CD4-positive, alpha-beta memory T cell (primary cell): ENCODE measurements at places on chromosomes 7 and 10. TPM values are rescaled to one million over a fixed set of nuclear protein-coding genes. Genes with fewer than 3 reads are reported as not detected.

GRCh38 chr7:124781418-124781817, 15.8 kb upstream of the GPR37 start:
- no peak for DNase-seq
- no peak overlapping the region for H3K27ac ChIP-seq
- no peaks in the 10 kb centered on the region for H3K4me1 ChIP-seq
- no peak overlapping the region for H3K4me3 ChIP-seq
- no peaks in the 10 kb centered on the region for H3K36me3 ChIP-seq

DNA sequence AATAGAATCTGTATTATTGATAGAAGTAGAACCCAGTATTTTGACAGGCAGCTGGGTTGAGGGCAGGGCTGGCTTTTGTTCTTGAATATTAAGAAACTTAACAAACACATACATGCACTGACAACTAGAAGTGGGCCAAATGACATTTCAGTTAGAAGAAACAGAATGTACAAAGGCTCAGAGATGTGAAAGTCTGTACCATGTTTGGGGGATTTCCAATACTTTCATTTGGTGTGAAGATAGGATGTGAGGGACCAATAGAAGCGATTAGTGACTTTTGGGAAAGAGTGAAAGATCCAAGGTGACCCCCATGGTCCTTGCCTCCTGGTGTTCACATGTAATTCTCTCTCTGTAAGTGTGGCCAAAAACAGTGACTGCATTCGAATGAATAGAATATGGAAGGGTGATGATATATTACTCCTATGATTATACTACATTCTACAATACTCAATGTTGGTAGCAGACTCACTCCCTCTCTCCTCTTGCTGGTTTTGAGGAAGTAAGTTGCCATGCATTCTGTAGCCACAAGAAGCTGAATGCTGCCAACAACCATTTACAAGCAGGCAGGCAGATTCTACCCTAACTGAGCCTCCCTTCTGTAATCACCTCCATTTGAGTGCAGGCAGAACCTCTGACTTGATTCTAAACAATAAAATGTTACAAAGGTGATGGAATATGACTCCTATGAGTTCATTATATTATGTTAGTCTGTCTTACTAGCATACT, 151.4 kb downstream of the TMEM168 start:
- no peaks in the 10 kb centered on the region for H3K27me3 ChIP-seq
- no peaks in the 10 kb centered on the region for H3K4me1 ChIP-seq
- no peak for DNase-seq

The KLF14 gene
- total RNA-seq: not detected

DNA sequence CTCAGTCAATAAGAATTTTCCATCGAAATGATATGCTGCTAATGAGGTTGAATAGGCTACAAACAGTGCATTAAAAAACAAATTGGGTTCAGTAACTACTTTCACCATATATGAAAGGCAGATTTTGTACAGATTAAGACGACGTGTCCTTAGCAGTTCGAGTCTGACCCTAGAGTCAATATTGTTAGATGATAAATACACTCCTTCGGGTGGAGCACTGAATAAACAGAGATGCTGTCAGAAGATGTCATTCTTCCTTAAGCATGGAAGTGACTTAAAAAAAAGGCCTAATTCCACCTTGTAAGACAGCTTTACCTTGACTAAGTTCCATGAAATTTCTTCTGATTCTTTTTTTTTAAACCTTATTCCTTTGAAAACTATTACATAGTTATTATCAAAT, 5.8 kb upstream of the AGR2 start:
- DNase-seq: no peak
- no peaks in the 10 kb centered on the region for H3K27me3 ChIP-seq
- H3K4me1 ChIP-seq: no peaks in the 10 kb centered on the region
- H3K4me3 ChIP-seq: no peak overlapping the region

The C10orf143 gene
- total RNA-seq: 9.2 TPM

GRCh38 chr7:7122033-7122478, 60.3 kb upstream of the C1GALT1 start:
- H3K27me3 ChIP-seq: no peaks in the 10 kb centered on the region
- no peak overlapping the region for H3K4me3 ChIP-seq
- H3K36me3 ChIP-seq: no peaks in the 10 kb centered on the region
- no peak overlapping the region for H3K27ac ChIP-seq
- H3K4me1 ChIP-seq: no peaks in the 10 kb centered on the region

- H3K4me1 ChIP-seq: no peaks in the 10 kb centered on the region
- no peak for DNase-seq
- H3K27me3 ChIP-seq: no peaks in the 10 kb centered on the region
Measured at GRCh38 chr7:111104710-111105109, 13.8 kb downstream of the LRRN3 start.

DNA sequence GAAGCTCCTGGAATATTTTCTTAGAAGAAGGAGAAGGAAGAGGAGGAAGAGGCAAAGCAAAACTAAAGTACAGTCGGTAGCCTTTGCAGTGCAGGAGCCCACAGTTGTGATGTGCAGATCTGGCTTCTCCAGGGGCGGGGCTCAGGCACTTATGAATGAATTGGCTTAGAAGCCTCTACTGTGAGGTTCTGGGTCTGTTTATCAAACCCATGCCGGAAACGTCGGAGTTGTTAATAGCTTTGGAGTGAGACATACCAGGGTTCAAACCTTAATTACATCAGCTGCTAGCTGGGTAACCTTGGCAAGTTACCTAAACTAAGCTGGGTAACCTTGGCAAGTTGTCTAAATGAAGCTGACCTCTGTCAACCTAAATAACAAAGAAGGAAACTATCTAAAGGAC, 89.3 kb upstream of the PITRM1 start:
- H3K27ac ChIP-seq: no peak overlapping the region
- no peaks in the 10 kb centered on the region for H3K4me1 ChIP-seq
- H3K27me3 ChIP-seq: no peaks in the 10 kb centered on the region
- DNase-seq: no peak
- H3K4me3 ChIP-seq: no peak overlapping the region

The TMEM130 gene
- total RNA-seq: not detected

DNA sequence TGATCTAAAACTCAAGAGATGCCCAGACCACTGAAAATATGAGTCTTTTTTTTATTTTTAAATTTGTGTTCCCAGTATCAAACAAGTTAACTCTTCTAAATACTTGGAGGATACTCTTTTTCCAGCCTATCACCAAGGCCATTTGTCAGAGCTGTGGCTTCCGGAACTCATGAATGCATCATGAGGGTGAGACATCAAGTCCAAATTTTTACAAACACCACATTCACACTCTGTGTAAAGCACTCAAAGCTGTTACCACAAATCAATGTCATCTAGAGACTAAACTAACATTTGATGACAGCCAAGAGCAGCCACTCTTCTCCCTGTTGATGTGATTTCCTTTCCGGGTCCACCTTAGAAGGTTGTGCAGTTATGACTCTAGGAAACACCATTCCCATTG, 43.8 kb upstream of the ARID5B start:
- H3K36me3 ChIP-seq: no peaks in the 10 kb centered on the region
- H3K4me1 ChIP-seq: no peaks in the 10 kb centered on the region
- H3K27me3 ChIP-seq: no peaks in the 10 kb centered on the region
- DNase-seq: no peak

The PRRT4 gene
- 0.52 TPM for total RNA-seq

DNA sequence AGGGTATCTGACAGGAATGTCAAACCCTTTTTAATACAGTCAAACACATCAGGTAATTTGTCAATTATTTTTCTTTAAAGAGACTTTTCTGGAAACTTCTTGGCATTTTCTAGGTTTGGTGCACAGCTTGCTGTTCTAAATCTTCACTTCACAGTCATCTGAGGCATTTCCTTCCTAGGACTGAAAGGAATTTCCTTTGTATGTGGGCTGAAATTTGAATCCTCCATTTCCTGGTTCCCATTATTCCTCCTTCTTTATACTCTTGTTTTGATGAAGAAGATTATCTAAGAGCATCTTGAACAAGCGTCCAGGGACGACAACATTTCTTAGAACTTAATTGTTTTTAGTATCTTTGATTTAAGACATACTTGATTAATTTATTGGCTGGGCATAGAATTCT, 24.9 kb downstream of the CALD1 start:
- H3K27ac ChIP-seq: no peak overlapping the region
- no peaks in the 10 kb centered on the region for H3K27me3 ChIP-seq
- no peaks in the 10 kb centered on the region for H3K4me1 ChIP-seq
- no peak for DNase-seq
- no peak overlapping the region for H3K4me3 ChIP-seq
- H3K36me3 ChIP-seq: no peaks in the 10 kb centered on the region

- no peaks in the 10 kb centered on the region for H3K27me3 ChIP-seq
- no peak for DNase-seq
- H3K4me1 ChIP-seq: no peaks in the 10 kb centered on the region
- no peak overlapping the region for H3K27ac ChIP-seq
- H3K36me3 ChIP-seq: peaks cover 24% of the 10 kb centered on the region
Measured at GRCh38 chr7:152103691-152104090, 78.2 kb downstream of the GALNT11 start.

DNA sequence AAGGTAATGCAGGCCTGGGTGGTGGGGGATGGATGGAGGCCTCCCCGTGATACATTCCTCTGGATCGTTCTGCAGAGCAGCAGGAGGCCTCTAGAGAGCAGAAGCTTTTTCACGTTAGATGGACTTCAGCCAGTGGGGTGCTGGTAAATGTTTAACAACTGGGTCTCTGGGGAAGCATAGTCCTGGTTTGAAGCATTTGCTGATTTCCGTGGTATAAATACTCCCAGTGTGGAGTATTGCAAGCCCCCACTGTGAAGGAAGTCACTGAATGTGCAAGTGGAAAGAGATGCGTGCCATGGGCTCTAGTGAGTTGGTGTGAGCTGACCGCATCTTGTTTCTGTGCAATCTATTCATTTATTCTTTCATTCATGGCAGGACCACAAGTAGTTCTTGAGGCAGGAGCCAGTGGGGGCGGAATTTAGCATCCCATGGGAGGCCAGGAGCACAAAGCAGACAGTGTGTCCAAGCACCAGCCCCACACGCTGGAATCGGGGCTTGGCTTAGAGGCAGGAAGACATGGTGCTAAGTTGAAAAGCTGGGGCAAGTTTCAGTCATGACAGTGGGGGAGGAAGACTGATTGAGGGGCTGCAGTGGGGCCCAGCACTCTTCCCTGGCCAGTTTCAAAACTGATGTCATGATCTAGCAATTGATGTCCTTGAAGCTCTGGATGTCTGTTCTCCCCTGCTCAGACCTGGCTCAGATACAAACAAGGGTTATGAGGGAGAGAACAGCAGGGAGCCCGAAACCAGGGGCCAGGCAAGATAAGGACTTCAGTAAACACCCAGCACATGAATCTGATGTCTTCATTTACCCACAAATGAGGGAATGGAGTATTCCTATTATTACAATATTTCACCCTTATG, 280.9 kb upstream of the LYZL1 start:
- no peaks in the 10 kb centered on the region for H3K27me3 ChIP-seq
- H3K4me1 ChIP-seq: no peaks in the 10 kb centered on the region
- H3K36me3 ChIP-seq: no peaks in the 10 kb centered on the region
- no peak overlapping the region for H3K4me3 ChIP-seq

- H3K4me3 ChIP-seq: no peak overlapping the region
- H3K4me1 ChIP-seq: peaks cover 5% of the 10 kb centered on the region
- no peaks in the 10 kb centered on the region for H3K27me3 ChIP-seq
- H3K36me3 ChIP-seq: no peaks in the 10 kb centered on the region
- DNase-seq: no peak
Measured at GRCh38 chr7:25073451-25073850, 51.6 kb downstream of the CYCS start.

The ACSM6 gene
- total RNA-seq: not detected

DNA sequence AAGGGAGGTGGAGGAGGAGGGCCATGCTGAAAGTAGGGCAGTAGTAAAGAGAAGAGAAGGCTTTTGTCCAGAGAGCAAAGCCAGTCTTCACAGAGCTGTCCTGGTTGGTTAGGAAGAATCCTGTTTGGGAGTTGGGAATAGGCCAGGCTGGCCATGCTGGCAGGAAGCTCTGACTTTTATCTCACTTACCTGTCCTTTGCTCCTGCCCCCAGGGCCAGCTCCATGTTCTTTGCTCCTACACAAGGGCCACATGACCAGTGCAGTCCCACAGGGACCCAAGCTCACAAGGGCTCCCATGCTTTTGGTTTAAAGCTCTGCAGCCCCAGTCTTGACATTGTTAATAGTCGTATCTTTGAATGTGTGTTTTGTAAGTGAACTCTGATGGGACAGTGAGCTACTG, 161.6 kb upstream of the KMT2E start:
- H3K27me3 ChIP-seq: no peaks in the 10 kb centered on the region
- no peak overlapping the region for H3K27ac ChIP-seq
- peaks cover 1% of the 10 kb centered on the region for H3K4me1 ChIP-seq

GRCh38 chr10:5461914-5462840, 37.2 kb downstream of the CALML5 start:
- H3K4me3 ChIP-seq: no peak overlapping the region

- no peak overlapping the region for H3K4me3 ChIP-seq
- DNase-seq: no peak
- H3K4me1 ChIP-seq: peaks cover 15% of the 10 kb centered on the region
- no peaks in the 10 kb centered on the region for H3K36me3 ChIP-seq
- H3K27ac ChIP-seq: no peak overlapping the region
Measured at GRCh38 chr7:107046491-107047259, 2.2 kb downstream of the PRKAR2B start.

DNA sequence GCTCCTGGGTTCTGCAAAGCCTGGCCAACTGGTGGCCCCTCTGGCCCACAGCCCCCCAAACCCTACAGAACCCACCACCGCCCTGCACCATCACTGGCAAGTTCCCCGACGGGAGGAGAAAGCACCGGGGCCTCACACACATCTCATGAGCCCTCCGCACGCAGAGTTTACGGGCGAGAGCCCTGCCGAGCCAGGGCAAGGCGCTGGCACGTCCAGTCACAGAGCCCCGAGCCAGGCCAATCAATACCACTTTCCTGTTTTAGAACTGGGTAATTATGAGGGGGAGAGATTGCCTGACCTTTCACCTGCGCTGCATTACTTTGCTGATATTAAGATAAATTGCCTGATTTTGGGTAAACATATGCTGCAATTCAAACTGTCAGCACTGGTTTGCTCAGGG, 113.3 kb downstream of the EBF3 start:
- no peak for DNase-seq
- H3K4me3 ChIP-seq: no peak overlapping the region
- H3K27ac ChIP-seq: no peak overlapping the region
- no peaks in the 10 kb centered on the region for H3K27me3 ChIP-seq
- H3K36me3 ChIP-seq: no peaks in the 10 kb centered on the region
- H3K4me1 ChIP-seq: no peaks in the 10 kb centered on the region

GRCh38 chr10:9786576-9786975, 1231.1 kb upstream of the CELF2 start:
- no peak overlapping the region for H3K4me3 ChIP-seq
- H3K4me1 ChIP-seq: no peaks in the 10 kb centered on the region
- no peak for DNase-seq
- H3K27me3 ChIP-seq: no peaks in the 10 kb centered on the region

The EIF4H gene
- total RNA-seq: 168 TPM

DNA sequence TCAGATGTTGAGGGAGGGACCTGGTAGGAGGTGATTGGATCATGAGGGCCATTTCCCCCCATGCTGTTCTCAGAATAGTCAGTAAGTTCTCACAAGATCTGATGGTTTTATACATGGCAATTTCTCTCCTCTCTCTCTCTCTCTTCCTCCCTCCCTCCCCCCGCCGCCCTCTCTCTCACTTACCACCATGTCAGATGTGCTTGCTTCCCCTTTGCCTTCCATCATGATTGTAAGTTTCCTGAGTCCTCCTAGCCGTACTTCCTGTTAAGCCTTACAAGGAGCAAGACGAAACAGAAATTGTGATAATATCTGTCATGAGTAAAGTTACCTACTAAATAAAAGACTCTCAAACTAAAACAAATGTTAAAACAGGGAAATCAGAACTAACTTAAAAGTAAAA, 19.9 kb upstream of the GPR141 start:
- no peak overlapping the region for H3K27ac ChIP-seq
- H3K4me1 ChIP-seq: no peaks in the 10 kb centered on the region
- H3K27me3 ChIP-seq: no peaks in the 10 kb centered on the region
- no peaks in the 10 kb centered on the region for H3K36me3 ChIP-seq
